ENCODE measurements at places on chromosomes 6 and 20.

- DNase-seq = no peak
Measured at GRCh38 chr20:63310265-63310991, 17.4 kb downstream of the COL20A1 start.

- no peak for DNase-seq
Measured at GRCh38 chr20:54340206-54340605, 132.3 kb downstream of the PFDN4 start.

- DNase-seq = no peak
Measured at GRCh38 chr20:61938839-61939690, 126.6 kb downstream of the TAF4 start.

DNA sequence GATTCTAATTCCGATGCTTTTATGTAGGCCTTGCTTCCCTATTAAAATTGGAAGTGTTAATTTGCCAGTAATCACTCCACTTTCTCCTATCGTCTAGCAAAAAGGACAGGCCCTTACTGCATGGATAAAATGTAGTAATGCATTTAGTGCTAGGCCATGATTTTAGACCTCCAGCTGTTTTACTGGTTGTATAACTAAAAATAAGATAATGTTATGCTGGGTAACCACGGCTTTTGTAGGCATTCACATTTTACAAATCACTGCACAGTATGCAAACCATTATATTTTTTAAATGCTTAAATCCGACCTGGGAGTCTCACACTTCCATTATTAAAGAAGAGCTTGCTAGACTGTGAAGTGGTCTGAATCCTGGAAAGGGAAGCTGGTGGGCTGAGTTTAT lies 179.5 kb downstream of the TFAP2A start:
- no peak for DNase-seq

DNA sequence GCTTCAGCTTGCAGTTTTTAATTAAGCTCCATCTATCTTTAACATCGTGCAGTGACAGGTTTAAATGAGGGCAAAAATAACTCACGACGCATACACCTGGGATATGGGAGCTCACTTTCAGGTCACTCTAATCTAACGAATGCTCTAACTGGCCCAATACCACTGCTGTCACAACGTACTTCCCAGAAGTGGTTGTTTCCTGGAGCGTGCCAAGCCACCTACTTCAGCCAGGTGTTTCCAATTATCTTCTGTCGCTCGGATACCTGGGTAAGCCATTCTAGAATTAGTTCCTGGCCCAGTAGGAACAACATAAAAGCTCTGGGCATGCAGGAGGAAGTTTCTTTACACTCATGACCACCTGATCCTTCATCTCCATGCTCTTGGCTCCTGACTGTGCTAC lies 147.4 kb downstream of the FOXC1 start:
- peak; percentile 99 for DNase-seq

DNA sequence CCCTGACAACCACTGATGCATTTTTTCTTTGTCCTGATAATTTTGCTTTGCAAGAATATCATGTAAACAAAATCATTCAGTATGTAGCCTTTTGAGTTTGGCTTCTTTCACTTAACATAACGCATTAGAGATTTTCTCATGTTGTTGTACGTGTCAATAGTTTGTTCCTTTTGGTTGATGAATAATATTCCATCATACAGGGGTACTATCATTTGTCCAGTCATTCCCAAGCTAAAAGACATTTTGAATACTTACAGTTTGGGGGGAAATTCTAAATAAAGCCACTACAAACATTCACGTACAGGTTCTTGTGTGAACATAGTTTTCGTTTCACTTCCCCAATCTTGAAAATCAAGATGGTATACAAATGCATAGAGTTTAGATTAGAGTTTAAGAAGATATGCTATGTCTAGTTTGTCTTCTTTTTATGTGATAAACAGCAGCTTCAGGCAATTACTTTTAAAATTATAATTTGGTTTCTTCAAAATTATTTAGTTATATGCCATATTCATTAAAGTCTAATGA lies 5.2 kb downstream of the HAO1 start:
- no peak for DNase-seq

GRCh38 chr6:121691126-121691551 lies 255.7 kb downstream of the GJA1 start:
- DNase-seq = no peak

DNA sequence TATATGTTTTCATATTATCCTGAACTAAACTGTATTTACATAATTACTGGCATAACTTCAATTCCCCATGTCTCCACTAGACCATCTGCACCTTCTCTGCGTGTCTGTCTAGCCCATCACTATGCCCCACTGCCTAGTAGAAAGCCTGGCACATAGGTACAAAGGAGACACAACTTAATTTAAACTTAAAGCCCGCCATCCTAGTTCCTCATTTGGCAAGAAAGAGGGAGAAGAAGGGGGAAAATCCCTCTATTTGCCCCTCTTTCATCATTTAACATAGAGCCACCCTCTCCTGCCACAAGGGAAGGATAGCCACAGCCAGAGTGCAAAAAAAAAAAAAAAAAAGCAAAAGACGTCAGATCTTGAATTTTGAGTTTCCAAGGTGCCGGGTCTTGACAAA lies 1.8 kb downstream of the PKIG start:
- no peak for DNase-seq

GRCh38 chr6:90610751-90611542 lies 24.1 kb upstream of the MAP3K7 start:
- no peak for DNase-seq
